Activated B cell treated with CpG ODN at 0.5 μM for 24 hours (primary cell): ENCODE measurements at places on chromosomes 7 and 10.

DNA sequence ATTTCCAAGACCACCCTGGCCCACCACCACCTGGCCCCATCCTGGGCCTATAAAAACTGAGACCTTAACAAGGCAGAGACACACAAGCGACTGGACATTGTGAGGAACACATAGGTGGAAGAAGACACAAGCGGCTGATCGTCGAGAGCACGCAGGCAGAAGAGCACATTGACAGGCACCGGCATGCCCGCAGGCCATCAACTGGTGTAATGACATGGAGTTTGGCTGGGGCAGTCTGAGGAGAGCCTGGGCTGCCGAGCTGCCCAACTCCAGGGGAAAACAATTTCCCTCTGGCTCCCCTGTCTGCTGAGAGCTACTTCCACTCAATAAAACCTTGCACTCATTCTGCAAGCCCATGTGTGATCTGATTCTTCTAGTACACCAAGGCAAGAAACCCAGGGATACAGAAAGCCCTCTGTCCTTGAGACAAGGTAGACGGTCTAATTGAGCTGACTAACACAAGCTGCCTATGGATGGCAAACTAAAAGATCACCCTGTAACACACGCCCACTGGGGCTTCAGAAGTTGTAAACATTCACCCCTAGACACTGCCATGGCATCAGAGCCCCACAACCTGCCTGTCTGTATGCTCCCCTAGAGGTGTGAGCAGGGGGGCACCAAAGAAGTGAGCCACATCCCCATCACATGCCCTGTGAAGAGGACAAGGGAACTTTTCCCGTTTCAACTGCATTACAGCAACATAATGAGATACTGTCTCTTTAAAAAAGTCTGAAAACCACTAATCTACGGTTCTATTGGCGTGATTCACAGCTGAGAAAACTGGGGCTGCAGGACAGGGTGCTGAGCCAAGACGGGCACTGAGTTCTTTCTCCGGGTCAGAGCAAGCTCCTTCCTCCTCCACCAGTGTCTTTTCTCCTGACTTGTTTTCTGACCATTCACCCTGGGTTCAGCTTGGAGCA is 18.5 kb upstream of the TNS3 start:
- H3K4me1 ChIP-seq, result peaks cover 49% of the 10 kb centered on the region
- DNase-seq, result no peak
- no peaks in the 10 kb centered on the region for H3K27me3 ChIP-seq

DNA sequence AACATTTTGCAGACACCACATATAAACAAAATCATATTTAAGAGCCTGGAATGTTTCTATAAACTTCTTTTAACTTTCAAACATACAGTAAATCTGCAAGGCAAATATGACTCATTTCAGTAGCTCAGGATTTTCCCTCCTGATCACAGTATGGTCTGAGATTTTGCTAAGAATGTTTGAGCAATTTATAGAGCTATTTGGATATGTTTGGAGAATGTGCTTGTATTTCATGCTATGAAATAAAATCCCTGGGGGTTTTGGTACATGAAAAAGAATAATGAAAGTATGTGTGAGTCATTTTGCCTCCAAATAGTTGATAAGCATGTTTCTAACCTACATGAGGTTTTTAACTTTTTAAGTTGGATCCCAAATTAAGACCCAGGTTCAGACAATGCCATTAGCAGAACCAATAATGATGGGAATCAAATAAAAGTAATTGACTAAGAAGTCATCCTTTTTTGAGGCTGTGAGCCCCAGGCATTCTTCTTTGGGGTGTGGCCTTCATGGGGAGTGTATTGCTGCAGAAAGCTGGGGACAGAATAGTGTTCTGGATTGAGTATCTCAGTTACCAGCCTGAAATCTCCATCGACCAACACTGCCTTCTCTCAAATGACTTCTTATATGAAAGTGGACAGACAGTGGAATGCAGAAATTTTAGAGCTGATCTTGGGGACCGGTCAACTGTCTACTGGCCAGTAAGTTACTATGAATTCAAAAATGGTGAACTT is 66.1 kb upstream of the AGBL3 start:
- H3K4me1 ChIP-seq, result no peaks in the 10 kb centered on the region
- H3K27ac ChIP-seq, result no peak overlapping the region
- DNase-seq, result no peak
- H3K4me3 ChIP-seq, result no peak overlapping the region
- no peaks in the 10 kb centered on the region for H3K36me3 ChIP-seq

GRCh38 chr10:37681617-37681999 is 175.8 kb downstream of the ZNF248 start:
- H3K4me1 ChIP-seq, result no peaks in the 10 kb centered on the region
- H3K27ac ChIP-seq, result no peak overlapping the region
- no peaks in the 10 kb centered on the region for H3K27me3 ChIP-seq
- no peaks in the 10 kb centered on the region for H3K36me3 ChIP-seq
- DNase-seq, result no peak

- DNase-seq, result no peak
- no peaks in the 10 kb centered on the region for H3K4me1 ChIP-seq
- no peaks in the 10 kb centered on the region for H3K27me3 ChIP-seq
- H3K36me3 ChIP-seq, result no peaks in the 10 kb centered on the region
- H3K4me3 ChIP-seq, result no peak overlapping the region
- no peak overlapping the region for H3K27ac ChIP-seq
These were observed 645.2 kb upstream of the IGFBP3 start for GRCh38 chr7:46566097-46566774.
